ENCODE measurements at places on chromosomes 6 and 20.

DNA sequence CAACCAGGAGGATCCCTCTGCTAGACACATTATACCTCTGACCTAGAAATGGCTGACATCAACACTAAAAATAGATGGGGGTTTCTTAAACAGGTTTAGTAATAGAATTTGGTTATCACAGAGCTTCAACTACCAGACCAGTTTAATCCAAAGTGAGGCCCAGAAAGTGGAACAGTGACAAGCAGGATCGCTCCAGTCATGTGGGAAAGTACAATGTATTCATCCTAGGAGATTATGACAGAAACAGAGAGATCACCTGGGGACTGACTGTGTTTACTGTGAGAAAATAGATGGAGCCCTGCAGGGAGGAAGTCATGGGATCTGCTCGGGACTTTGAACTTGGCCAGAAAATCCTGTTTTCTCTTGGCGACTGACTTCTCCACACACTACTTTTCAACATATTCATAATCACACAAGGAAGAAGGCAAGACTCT, 238.7 kb upstream of the SOX4 start:
- DNase-seq: no peak

GRCh38 chr20:35503841-35504561, 25.5 kb downstream of the C20orf173 start:
- DNase-seq: no peak

GRCh38 chr6:150068151-150068550, 770 bp downstream of the ULBP3 start:
- DNase-seq: no peak

DNA sequence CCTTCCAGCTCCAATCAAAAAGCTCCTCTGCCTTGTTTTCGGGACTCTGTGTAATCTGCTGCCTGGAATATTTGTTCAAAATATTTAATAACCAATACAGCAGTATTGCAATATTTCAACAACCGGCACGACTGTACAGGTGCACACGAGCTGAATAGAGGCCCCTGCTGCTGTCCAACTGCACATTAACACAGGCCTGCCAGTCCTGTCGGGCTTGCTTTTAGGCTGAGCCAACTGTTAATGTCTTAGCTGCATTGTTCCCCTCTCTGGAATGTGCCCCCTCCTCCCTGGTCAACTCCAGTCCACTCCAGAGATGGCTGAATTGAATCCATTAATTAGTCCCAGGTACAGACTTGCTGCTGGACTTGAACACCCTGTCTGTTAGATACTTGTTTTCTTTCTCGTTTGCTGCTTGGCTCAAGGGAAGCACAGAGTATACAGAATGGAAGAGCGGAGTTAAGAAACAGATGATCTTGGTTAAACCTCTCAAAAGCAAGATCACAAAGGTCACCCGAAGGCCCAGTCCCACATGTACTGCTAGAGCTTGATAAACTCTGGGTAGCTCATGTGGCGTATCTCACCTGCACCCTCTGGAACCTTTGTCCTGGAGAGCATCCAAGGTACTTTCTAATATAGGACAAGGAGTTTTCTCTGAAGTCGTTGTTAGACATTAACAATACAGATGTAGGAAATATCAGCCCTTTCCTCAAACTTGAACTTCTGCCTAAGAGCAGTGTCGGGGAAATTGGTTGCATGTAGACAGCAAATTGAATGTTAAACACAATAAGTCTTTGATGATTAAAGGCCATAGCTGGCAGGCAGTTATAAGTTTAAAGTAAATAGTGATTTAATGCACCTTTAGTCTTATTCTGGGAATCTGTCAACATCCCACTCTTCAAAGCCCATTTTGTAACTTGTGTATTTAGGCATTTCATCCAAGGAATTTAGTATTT, 31.9 kb downstream of the SHLD1 start:
- DNase-seq: no peak

DNA sequence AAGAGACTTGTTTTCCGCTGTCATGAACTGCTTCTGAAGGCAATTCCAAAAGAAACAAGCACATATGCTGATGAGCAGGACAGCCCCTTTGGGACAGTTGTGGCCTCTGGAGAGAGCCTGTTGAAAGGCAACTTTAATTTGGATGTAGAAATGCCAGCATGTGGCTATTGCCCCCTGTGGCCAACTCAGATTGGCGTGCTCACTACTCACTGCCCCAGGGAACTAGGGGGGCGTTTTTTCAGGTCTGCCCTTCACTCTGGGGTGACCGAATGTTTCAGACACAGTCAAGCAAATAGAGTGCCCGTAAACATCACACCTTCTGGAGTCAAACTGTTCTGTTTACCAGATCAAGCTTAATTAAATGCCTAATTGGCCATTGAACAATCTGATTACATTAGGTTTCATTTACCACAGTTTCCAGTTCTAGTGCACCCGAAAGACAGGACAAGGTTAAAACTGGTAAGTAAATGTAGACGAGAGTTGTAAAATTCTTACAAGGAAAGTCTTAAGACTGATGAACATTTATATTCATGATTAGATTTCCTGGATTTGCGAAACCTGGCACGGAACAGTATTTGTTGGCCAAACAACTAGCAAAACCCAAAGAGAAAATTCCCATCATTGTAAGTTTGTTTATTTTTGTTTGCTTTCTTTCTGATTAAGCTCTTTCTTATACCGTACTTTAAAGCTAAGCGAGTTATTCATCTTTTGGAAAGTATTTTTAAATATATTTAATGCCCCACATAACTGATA, 75.9 kb upstream of the SYNJ2 start:
- DNase-seq: no peak

All from cortex of kidney (tissue), 1 donor.